ENCODE measurements at places on chromosomes 13 and 19.

GRCh38 chr13:37303606-37304005 is 198.1 kb upstream of the CSNK1A1L start:
- no peak for DNase-seq

DNA sequence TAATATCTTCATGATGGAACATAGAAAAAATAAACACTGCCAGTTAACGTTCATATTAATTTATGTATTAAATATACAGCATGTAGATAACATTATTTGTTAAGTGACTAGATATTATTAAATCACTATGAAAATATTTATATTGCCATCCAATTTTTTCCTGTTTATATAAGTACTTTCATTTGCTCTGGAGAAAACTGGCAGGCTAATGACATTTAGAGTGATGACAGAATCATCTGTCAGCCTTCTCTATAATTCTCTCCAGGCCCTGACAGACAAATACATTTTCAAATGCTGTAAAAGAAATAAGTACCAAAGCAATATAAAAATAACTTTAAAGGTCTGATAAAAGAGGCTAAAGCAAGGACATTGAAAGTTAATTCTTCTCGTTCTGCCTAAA is 2556.7 kb upstream of the PCDH20 start:
- no peak for DNase-seq

DNA sequence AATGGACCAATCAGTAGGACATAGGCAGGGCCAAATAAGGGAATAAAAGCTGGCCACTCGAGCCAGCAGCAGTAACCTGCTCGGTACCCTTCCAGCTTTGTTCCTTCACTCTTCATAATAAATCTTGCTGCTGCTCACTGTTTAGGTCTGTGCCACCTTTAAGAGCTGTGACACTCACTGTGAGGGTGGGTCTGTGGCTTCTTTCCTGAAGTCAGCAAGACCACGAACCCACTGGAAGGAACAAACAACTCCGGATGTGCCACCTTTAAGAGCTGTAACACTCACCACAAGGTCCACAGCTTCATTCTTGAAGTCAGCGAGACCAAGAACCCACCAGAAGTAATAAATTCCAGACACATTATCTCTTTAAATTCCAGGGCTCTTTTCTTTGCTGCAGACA is 1922.3 kb upstream of the PCDH20 start:
- no peak for DNase-seq

GRCh38 chr19:50327013-50327412 is 2.2 kb downstream of the KCNC3 start:
- DNase-seq: no peak

DNA sequence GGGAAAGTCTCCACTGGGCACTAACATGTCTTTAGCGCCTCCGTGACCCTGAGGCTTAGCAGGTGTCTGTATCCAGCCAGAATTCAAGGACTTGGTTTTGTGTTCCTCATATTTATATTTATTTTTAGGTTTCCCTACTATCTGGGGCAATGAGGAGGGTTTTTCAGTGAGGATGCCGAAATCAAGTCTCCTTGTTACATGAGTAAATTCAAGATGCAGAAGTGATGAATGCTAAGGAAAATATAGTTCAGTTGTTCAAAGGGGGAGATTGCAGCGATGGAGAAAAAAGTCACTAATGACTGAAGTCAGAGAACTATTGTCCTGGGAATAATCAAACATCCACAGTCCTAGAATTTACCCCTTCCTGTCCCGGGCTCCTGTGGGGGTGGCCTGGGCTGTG is 791 bp upstream of the ADGRE2 start:
- DNase-seq: no peak

DNA sequence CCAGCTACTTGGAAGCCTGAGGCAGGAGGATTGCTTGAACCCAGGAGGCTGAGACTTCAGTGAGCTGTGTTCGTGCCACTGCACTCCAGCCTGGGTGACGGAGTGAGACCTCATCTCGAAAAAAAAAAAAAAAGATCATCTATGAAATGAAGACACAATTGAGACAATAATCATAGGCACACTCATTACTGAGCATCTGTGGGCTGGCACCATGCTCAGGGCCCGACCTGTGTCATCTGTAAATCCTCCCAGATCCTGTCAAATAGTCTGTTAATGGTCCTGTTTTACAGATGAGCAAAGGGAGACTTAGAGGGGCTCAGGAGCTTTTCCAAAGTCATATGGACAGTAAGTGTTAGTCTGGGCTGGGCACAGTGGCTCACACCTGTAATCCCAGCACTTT is 4.1 kb upstream of the NANOS2 start:
- no peak for DNase-seq

- DNase-seq: no peak
Observed at GRCh38 chr19:51901860-51902259, 3.0 kb downstream of the ZNF649 start.

GRCh38 chr19:1169921-1170885 is 3.9 kb downstream of the SBNO2 start:
- DNase-seq: no peak

GRCh38 chr13:97274829-97275649 is 52.9 kb downstream of the MBNL2 start:
- DNase-seq: no peak

DNA sequence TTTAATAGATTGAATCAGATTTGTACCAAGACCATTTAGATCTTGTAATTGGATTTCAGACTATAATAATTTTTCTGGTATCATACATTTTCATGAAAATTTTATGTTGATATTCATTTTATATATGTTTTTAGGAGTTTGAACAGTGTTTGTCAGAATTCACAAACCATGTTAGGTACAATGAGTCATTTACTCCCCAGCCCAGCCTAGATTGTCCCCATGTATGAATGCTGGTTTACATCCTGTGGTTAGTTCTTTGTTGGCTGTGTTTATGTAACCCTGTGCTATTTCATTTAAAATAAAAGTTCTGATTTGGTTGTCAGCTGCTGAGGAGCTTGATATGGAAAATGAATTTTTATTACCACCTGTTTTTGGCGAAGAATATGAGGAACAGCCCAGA is 96.7 kb downstream of the GJA3 start:
- DNase-seq: no peak

DNA sequence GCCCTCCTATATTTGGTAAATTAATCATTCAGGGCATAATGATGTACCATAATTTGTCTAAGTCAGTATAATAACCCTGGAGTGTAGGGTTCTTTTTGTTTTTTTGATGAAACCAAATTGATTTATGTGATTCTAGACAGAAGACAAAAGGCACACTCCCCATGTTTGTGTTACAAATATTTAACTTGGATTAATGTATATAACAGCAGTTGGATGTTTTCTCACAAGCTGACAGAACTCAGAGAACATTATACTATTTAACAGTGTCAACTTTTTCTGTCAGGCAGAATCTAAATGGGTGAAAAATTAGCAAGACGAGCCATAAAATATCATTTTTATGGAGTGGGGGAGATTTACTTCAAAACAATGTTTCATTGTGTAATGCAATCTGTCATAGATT is 15.2 kb downstream of the CBY2 start:
- no peak for DNase-seq

- no peak for DNase-seq
Observed at GRCh38 chr19:39587496-39587895, 14.8 kb upstream of the LGALS13 start.

DNA sequence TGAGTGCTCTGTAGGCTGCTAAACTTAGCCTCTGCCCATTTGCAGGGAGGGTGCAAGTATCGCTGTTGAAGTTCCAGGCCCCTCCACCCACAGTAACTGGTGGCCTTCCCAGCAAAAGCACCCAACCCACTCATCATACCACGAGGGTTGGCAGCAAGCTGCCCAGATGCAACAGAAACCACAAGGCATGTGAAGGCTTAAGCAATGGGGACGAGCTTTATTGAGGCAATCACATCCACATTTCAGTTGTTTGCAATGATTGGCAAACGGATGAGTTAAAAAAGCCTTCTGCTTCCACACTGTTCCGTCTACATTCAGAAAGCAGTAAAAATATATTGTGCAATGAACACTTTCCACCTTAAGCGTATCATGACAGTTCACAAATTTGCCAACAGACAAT is 10.3 kb downstream of the GJB6 start:
- DNase-seq: no peak

DNA sequence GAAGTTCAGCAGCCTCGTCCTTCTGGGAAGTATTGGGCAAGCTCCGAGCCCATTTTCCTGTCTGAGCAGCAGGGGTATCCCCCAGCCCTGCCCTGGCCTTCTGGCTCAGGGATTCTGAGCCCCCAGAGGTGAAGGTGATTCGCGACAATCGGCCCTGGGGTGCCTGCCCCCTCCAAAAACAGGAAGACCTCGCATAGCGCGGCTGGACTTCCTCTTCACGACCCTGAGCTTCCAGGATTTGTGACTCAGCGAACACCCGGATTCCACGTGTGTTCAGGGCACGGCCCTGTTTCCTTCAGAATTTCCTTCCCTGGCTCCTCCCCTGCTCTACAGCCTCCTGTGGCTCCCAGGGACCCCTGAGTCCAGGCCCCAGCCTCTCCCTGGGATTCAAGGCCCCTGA is at the start of gene SEMA6B:
Gene SEMA6B (minus strand): TSS at position 116 of the 400 bp plus-strand sequence. CDS start 1,227 bp downstream, outside the sequence.
- DNase-seq: no peak

- no peak for DNase-seq
Observed at GRCh38 chr13:88602786-88603777, 931.9 kb downstream of the SLITRK5 start.

DNA sequence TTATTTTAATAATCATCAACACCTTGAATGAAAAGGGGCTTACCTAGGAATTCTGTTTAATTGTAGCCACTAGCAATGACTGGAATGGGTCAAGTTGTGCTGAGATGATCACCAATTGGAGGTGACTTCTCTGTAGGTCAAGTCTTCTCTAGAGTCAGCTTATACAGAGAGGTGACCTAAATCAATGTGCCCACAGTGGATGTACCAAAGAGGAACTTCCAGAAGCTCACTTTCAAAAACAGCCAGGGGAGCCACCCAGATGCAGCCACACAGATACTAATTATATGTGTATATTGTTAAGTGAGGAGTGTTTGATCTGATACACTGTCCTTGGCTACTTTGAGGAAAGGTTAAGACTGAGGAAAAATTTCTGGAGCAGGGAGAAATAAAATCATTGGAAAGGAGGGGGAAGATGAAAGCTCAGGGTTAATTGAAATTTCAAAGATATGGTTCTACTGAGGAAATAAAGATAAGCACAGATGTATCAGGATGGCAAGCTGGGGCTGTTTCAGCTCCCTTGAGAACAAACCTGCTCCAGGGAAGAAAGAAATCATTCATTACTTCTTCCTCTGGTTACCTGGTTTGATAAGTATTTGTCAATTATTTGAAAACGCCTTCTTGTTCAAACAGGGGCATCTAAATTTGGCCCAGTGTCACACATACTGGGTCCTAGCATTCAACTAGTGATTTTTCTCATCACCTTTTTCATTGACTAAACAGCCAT is 5.1 kb downstream of the GPR183 start:
- DNase-seq: no peak

GRCh38 chr13:29109987-29110386 is 289.8 kb downstream of the MTUS2 start:
- no peak for DNase-seq

DNA sequence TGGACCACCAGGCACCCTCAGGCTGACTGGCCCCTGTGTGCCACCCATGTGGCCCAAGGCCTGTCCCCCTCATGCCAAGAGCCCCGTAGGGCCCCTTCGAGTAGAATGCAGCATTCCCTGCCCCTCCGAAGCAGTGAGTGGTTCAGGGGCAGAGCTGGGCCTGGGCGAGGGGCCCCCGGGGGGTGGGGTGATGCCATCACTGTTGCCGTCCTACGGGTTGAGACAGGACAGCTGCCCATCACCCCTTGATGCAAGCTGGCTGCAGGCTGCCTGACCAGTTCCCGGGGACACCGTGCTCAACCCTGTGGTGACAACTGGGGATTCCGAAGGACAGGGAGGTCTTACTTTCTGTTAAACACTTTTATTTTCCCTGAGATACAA is 4.7 kb downstream of the SBNO2 start:
- DNase-seq: no peak

- DNase-seq: no peak
Observed at GRCh38 chr19:7885818-7886217, 2.5 kb upstream of the LRRC8E start.

GRCh38 chr19:47021536-47022139 is 2.0 kb downstream of the NPAS1 start:
- no peak for DNase-seq

DNA sequence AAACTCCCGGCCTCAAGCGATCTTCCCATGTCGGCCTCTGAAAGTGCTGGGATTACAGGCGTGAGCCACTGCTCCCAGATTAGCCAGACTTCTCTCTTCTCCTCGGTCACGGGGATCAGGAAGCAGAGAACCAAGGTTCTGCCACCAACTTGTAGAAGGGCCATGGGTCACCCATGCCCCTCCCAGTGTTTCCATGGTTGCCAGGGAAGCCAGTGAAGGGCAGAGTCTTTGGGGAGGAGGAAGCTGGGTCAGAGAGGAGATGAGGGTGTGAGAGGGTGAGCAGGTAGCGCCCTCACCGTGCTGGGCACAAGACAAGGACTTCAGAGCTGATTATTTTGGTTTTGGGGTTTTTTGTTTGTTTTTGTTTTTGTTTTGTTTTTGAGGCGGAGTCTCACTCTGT is 77.1 kb downstream of the GNG7 start:
- DNase-seq: no peak

- no peak for DNase-seq
Observed at GRCh38 chr13:50069261-50069660, 54.0 kb downstream of the KCNRG start.

- no peak for DNase-seq
Observed at GRCh38 chr13:45932172-45932571, 80.6 kb upstream of the SIAH3 start.

GRCh38 chr13:71813187-71813586 is 53.8 kb downstream of the DACH1 start:
- DNase-seq: no peak

- no peak for DNase-seq
Observed at GRCh38 chr13:98144027-98144741, 1.3 kb downstream of the FARP1 start.

DNA sequence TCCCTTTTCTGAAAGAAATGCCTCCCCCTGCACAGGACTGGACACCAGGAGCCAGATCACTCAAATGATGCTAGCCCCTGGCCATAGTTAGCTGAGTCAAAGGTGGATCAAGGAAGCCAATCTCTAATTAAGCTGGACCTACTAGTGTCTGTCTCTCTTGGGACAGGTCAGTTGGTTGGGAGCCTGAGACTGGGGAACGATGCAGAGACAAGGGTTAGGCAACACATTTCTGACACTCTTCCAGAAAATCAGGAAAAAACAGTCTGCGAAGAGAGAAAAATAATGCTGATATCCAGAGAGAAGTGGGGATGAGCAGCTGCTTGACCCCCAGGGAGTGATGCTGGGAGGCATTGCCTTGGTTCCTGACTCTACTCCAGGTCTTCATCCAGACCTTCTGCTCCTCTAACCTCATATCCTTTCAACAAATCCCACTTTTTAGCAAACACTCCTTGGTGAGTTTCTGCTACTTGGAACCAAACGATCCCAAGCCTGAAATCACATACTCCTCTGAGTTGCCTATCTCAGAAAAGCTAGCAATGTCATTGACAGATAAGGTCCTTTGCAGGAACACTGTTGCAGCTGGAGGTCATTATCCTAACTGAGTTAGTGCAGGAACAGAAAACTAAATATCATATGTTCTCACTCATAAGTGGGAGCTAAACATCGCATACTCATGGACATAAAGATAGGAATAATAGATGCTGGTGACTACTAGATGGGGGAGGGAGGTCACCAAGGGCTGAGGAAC is 369.7 kb downstream of the COG6 start:
- no peak for DNase-seq

GRCh38 chr19:29934781-29935180 is 7.3 kb upstream of the URI1 start:
- DNase-seq: no peak
